Naive thymus-derived CD8-positive, alpha-beta T cell (primary cell): ENCODE measurements at places on chromosomes 3 and 15. TPM values are rescaled to one million over a fixed set of nuclear protein-coding genes. Genes with fewer than 3 reads are reported as not detected.

Gene IL17RB
- total RNA-seq: not detected

Gene PLSCR2
- total RNA-seq: not detected

Gene LDHAL6B
- total RNA-seq: not detected

Gene MESP2
- not detected for total RNA-seq

Gene RPS17
- total RNA-seq: 2,058 TPM
